ENCODE measurements at places on chromosomes 11 and 22. TPM values are rescaled to one million over a fixed set of nuclear protein-coding genes. Genes with fewer than 3 reads are reported as not detected.

The HPX gene
- total RNA-seq = not detected

The GRAP2 gene
- total RNA-seq = 157 TPM

The SGSM1 gene
- 0.42 TPM for total RNA-seq

The CHADL gene
- total RNA-seq = 0.24 TPM

The KIF18A gene
- 20.8 TPM for total RNA-seq

The MAJIN gene
- total RNA-seq = not detected

The IGLL1 gene
- total RNA-seq = not detected

The LIN7C gene
- 27.8 TPM for total RNA-seq

The GLB1L2 gene
- total RNA-seq = 3.1 TPM
